ENCODE measurements at places on chromosomes 1 and 21.

DNA sequence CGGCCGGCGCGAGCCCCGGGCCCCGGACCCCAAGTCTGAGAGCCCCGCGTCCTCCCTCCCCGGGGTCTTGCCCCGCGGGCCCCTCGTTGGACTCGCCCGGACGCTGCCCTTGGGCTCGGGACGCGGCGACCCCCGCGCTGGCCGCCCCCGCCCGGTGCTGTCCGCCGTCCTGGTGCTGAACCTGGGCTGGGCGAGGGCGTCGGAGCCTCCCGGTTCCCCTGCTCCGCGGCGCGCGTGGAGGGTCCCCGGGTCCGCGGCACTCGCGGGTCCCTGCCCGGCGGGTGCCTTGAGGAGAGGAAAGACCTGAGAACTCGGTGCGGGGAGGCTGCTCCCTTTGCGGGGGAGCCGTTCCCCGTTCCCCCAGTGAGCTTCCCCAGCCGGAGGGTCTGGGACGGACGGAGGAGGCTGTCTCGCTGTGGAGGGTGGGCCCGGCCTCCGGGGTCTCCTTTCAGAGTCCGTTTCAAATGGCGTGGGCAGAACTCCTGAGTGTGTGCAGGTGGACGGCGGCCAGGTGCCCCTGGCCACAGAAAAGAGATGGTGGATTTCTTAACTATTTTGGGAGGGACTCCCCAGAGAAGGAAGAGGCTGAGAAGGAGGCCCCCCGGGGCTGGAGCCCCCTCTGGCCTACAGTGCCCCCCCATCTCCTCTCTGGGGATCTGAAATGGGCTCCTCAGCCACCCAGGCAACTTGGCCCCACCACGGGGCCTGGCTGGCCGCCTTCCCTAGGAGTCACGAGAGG, 595 bp downstream of the GABRD start:
- DNase-seq, result no peak

- no peak for DNase-seq
Measured at GRCh38 chr1:148166558-148167492, 14.7 kb upstream of the NBPF11 start.

- DNase-seq, result no peak
Measured at GRCh38 chr1:202965422-202965821, 1.6 kb downstream of the CYB5R1 start.

GRCh38 chr1:181905944-181906597, 155.4 kb downstream of the ZNF648 start:
- no peak for DNase-seq

GRCh38 chr1:236809148-236809547, 14.1 kb downstream of the MTR start:
- no peak for DNase-seq

DNA sequence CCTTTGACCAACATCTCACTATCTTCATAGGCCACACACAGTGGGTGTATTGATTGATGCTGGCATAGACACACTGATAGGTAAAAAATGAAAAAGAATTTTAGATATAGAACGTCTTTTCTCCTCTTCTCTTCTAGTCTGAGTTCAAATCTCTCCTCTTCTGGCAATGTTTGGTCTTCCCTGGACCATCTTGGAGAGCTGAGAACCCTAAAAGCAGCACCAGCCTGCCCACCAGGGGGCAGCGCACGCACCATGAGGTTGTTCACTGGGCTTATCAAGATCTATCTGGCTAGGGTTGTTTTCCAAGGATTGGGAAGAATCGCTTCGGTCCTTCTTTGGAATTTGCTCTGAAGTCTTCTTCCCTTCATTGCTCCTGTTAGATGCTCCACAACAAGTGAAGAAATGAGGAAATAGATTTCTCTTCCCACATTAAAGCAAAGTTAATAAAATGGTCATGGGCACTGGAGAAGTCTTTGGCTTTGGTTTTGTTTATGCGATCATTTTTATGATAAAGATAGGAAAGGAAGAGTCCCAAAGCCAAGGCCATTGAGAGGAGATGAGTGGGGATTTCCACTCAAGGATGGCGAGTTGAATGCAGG, 104.0 kb upstream of the OLIG2 start:
- DNase-seq, result no peak

DNA sequence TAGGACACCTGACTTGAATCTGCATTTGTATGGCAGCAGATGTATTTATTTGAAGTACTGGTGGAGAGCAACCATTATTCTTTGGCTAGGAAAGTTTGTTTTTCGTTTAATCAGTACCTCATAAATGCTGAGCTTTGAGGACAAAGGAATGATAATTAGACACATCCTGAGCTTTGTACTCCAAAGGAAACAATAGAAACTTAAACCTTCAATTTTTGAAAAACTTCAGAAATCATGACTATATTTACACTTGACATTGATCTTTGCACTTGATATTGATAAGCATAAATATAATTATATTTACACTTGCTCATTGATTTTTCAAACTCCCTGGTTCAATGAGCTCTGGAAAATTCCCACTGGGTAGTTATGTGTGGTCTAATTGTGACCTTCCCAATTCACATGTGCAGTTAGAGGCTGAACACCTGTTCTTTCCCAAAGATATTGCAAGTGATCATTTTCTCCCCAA, 10.7 kb downstream of the PATJ start:
- DNase-seq, result no peak

GRCh38 chr1:55670331-55671082, 455.3 kb upstream of the USP24 start:
- peak; percentile 6 for DNase-seq

- DNase-seq, result no peak
Measured at GRCh38 chr1:213415691-213416380, 364.8 kb downstream of the RPS6KC1 start.

DNA sequence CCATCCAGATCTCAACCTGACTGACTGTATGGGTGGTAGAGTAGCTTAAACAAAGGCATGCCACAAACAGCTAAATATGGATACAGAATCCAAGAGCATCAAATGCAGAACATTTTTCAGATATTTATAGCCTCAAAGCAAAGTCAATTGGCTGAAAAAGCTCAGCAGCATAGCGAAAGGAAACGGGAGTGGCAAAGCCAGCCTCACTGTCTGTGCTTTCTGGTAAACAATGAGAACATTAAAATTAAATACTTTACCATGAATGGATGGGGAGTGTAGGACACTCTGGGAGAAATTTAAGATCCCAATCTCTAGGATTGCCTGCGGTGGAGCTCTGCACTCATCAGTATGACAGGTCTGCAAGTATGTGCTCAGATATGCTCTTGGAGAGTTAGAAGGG, 4.4 kb downstream of the RASAL2 start:
- DNase-seq, result no peak

DNA sequence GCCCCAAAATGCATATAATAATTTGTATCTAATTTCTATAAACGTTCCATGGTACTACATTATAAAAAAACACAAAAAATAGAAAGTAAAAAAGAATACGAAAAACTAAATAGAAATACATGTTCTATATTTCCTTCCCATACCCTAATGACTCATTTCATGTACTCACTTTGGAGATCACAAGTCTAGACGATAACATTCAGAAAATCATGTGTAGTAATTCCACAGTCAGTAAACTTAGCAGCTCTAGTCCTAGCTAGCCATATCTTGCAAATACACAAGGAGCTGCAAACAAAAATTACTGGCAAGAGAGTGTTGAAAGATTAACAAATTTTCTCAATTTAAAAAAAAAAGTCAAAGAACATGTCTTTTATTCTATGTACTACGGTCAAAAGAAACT, 1.4 kb downstream of the GOLPH3L start:
- DNase-seq, result no peak

DNA sequence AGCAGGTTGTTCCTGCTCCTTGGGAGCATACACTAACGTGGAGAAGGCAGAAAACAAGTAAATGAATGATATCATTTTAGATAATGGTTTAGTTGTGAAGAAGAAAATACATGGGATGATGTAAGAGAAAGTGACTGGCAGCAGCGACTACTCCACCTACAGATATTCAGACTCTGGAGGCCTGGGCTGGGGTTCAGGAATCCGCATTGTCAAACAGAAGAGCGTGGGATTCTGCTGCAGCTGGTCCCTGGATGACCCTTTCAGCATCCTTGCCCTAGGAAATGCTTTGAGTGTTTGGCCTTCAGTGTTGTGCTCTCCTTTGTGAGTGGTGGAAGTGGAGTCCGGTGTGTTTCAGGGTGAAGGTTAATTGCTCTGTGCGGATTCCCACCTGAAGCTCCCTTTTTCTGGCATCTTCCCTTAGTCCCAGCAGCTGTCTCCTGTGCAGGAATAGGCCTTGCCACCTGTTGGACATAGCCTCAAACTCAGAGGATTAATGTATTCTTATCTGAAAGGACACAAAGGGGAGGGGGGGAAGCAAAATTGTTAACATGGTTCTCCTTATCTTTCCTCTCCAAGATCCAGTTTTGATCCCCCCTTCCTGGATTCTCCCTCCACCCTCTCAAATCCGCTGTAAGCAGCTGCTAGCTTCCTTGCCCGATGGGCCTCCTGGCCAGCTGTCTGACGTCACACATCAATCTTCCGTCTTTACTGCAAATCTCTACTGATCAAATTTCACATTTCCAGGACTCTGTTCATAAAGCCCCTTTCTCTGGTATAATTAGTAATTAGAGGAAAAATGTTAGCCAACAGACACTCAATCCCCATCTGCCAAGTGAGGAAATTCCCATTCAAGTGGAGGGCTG, 68.3 kb upstream of the SPAG17 start:
- no peak for DNase-seq

DNA sequence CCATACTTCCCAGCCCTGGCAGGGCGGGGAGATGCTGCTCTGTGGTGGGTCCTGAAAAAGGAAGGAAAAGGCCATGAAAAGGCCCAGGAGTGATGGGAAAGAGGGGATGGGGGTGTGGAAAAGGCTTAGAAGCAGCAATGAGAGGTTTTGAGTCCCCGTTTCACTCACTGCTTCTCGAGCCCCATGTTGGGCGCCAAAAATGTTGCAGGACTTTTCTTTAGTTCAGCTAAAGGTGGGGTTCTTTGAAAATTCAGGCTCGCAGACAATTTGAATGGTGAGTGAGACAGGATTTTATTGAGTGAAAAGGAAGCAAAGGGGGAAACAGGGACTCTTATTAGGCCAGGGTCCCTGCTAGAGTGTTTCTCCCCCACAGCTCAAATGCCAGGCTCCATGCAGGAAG, 93.1 kb downstream of the MRPS6 start:
- DNase-seq, result no peak

- DNase-seq, result no peak
Measured at GRCh38 chr1:56531624-56532349, 47.6 kb downstream of the PLPP3 start.

DNA sequence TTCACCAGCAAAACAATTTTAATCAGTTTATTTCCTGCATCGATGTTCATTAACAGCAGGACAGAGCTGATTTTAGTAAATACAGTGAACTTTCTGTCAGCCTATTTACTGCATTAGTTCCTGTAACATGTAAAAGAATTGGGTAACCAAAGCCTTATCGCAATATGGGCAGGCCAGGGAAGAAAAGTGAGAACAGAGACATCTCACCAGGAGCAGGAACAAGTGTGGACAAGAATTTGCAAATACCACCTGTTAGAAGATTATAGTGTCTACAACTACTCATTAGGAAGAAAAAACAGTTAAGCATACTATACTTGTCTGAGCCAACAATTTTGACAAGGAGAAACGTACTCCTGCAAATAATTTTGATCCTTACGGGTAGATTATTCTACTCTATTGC, 1293.9 kb downstream of the PLA2G4A start:
- DNase-seq, result no peak

- DNase-seq, result no peak
Measured at GRCh38 chr21:15617964-15618363, 111.8 kb upstream of the USP25 start.

- no peak for DNase-seq
Measured at GRCh38 chr1:81717230-81717629, 83.5 kb upstream of the ADGRL2 start.

GRCh38 chr1:46084553-46085451, 47.6 kb downstream of the PIK3R3 start:
- no peak for DNase-seq

DNA sequence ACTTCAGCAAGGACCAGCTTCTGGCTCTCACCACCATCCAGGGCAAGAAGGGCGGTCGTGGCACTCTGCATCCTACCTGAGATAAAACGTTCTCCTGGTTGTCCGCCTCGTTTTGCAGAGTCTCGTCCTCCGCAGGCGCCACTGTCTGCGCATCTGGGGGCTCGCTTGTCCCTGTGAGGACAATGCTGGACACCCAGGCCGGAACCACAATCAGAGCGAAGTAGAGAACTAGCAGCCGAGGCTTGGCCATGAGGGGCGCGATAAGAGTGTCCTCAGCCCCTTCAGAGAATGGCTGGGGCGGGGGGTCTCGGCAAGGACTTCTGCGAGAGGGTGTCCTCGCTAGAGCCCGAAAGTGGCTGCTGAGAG, 505 bp downstream of the OLFML2B start:
- DNase-seq, result no peak

- DNase-seq, result no peak
Measured at GRCh38 chr1:17475752-17476151, 36.3 kb upstream of the RCC2 start.

DNA sequence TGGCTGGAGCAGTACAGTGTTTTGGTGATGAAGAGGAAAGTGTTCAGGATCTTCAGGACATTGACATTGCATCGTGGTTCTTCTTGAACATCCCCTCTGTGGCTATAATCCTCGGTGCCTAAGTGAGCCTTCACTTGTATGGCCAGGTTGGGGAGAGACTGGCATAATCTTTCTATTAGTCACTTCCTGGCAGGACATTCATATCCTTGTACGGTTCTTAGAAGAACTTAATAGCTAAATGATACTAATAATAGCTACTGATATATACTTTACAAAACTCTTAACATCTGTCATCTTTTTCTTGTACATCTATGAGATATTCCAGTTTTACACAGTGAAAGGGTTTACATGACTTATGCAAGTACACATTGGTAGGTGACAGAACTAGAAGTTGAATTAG, 35.8 kb downstream of the CELF3 start:
- no peak for DNase-seq

All from Ammon's horn (tissue), 1 donor.